ENCODE measurements at places on chromosomes 1 and 21. TPM values are rescaled to one million over a fixed set of nuclear protein-coding genes. Genes with fewer than 3 reads are reported as not detected.

- DNase-seq: no peak
Observed at GRCh38 chr1:206538086-206538770, 30.9 kb downstream of the RASSF5 start.

The STIL gene
- total RNA-seq: 38.2 TPM

The C1orf141 gene
- not detected for total RNA-seq

DNA sequence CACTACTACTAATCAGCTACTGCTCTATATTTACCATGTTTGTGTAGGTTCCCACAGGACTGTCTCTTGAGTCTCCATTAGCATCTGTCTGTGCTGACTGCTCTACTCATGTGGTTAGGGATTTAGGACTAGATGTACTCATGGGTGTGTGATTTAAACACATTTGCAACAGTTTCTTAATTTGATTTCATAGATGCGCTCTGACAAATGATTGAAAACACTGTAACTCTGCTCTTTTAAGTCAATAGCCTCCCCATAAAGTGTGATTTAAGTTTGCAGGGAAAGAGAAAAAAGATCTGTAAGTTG lies 809.3 kb downstream of the NCAM2 start:
- DNase-seq: no peak

The RXFP4 gene
- not detected for total RNA-seq

The LRRC53 gene
- not detected for total RNA-seq

DNA sequence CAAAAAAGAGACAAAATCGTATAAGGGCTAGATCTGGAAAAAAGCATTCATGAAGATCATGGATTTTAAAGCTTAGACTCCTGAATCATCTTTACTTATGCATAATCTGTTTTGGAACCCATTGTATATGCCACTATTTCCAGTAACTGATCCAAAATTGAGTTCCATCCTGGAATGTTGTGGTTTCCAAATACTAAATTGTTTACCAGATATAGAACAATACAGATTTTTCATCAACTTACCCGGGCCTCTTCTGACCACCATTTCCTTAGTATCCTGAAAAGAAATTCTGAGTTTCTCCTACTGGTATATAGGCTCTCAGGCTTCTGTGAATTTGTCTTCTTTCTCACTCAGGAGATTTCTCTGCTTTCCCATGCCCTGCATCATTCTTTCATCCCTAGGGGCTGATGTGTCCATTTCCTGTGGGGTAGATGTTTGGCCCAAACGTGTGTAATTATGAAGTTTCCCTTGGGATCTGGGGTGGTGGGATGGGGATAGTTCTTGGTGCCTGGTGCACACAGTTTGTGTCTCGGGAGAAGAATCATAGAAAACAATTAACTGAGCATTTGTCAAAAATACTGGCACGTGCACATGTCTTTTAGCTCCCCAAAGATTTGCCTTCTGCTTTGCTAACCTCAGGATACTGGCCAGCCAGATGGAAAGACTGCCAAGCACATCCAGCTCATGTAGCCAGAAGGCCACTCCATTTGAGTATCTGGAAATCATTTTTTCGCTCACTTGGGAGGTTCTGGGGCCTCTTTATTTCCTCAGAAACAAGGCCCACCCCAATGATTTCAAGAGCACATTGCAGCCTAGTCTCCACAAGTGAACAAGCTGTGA lies 127.8 kb downstream of the NTMT2 start:
- DNase-seq: no peak

DNA sequence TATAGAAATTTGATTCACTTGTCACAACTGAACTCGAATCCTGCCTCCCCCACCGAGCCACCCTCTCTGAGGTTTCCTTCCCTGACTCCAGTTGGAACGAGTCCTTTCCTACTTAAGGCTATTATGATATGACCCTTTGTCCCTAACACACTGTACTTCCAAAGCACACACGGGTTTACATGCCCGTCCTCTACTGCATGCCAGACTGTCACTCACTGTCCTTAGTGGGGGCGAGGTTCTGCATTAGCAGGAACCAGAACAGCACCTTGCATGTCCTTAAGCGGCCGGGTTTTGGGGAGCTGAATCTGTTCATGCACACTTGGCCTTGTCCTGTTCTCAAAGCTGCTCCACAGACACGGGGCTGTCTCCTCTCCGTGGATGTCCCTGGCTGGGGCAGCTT lies 164.6 kb upstream of the KCNJ6 start:
- DNase-seq: no peak

The RHCE gene
- total RNA-seq: 0.17 TPM

The RLF gene
- 22.2 TPM for total RNA-seq

The SFN gene
- total RNA-seq: 2.6 TPM

The CHRM3 gene
- 13.8 TPM for total RNA-seq

DNA sequence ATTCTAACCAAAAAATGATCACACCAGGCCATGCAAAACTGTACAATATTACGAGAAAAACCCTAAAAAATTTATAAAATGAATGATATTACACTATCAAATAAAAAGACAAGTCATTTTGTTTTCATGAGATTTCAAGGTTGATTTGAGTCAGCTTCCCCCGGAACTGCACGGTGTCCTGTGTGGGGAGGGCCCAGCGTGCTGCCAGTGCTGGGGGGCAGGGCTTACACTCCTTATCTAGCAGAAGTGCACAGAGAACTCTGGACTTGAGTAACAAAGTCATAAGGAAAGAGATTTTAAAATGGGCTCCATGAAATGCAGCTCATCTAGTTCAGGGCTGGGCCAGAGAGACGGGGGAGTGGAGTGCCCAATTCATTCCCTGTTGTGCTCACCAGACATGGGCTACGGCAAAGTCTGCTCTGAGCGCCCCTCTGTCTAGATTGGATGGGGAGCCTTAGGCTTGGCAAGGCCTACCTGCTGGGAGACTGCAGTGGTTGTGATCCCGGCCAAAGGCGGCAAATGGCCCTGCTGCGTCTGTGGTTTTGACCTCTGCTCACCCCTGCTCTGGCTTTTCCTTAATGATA lies 50.1 kb downstream of the COQ8A start:
- DNase-seq: no peak

DNA sequence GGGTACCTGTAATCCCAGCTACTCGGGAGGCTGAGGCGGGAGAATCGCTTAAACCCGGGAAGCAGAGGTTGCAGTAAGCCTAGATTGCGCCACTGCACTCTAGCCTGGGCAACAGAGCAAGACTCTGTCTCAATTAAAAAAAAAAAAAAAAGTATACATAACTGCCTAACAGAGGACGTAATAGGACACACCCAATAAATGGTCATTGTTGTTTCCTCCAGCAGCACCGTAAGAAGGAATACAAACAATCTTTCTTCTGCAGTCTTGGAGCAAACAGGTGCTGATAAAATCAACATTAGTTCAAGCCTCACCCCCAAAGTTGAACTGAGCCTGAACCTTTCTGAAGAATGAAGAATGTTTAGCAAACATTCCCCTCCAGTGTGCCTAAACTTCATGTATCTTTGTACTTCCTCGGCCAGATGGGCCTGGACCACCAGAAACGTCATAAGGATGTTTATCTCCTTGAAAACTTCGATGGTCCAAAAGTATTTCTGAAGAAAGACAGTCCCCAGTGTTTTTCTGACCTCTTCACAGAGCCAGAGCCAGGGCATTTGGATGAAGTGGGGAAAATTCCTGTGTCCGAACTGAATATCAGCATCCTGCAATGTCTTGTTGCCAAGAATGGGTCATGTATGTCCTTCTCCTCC lies 136.8 kb upstream of the F3 start:
- DNase-seq: no peak

The INSRR gene
- not detected for total RNA-seq

GRCh38 chr1:154940651-154941194 lies 4.2 kb upstream of the PMVK start:
- DNase-seq: no peak

- DNase-seq: no peak
Observed at GRCh38 chr1:11728126-11728806, 7.7 kb upstream of the AGTRAP start.

The ZNF593 gene
- total RNA-seq: 26.2 TPM

- no peak for DNase-seq
Observed at GRCh38 chr1:186421446-186421845, 39.5 kb downstream of the PDC start.

GRCh38 chr1:34212673-34213072 lies 36.0 kb downstream of the C1orf94 start:
- no peak for DNase-seq

GRCh38 chr21:32320059-32320458 lies 21.4 kb downstream of the MRAP start:
- no peak for DNase-seq

GRCh38 chr1:67801903-67802302 lies 31.4 kb downstream of the GNG12 start:
- no peak for DNase-seq

GRCh38 chr1:21865943-21866706 lies 54.1 kb downstream of the LDLRAD2 start:
- peak; percentile 83 for DNase-seq

- peak; percentile 62 for DNase-seq
Observed at GRCh38 chr21:32099812-32100416, 178.9 kb downstream of the MIS18A start.

All from GM23338 (cell line).